Ovary (tissue), 10 donors: ENCODE measurements at places on chromosomes 3 and 15. TPM values are rescaled to one million over a fixed set of nuclear protein-coding genes. Genes with fewer than 3 reads are reported as not detected.

DNA sequence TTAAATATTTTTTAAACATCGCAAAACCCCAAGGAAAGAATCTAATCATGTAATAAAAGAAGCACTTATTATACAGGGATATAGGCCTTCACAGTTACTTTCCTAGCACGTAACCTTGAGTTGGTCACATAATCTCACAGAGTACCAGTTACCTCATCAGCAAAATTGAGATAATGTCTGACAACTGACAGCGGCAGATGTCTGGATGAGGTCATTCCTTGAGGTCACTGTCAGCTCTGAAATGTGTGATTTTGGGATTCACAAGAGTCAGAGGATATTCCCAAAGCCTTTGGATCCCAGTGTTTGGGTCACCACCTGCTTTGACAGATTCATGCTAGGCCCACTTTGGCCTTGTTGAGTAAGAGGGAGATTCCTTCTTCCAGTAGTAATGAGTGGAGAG lies 151.4 kb upstream of the SEMA6D start:
- no peak for DNase-seq

Gene DNAH12
- 0.20 TPM for total RNA-seq

DNA sequence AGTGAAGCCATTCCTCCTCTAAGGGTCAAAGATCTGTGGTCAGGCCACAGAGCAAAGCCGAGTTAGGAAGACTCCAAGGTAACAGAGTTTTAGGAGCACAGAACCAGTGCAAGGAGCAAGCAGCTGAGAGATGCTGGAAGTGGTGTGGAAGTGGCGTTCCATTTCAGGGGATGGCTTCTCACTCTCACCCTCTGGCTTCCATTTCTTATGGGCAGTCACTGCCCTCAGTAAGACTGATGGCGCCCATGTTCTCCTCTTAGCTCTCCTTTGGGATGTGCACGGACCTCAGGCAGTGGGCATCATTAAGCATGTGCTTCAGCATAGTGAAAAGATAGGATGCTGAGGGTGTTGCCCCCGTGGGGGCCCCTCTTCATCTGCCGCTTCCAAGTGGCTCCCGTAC lies 90.3 kb downstream of the ASB7 start:
- no peak for DNase-seq

GRCh38 chr15:66679657-66680108 lies 22.4 kb upstream of the SMAD6 start:
- peak; percentile 50 for DNase-seq

Gene OIP5
- 1.4 TPM for total RNA-seq

Gene CHRNA3
- total RNA-seq: not detected

GRCh38 chr15:93985176-93985575 lies 246.2 kb upstream of the MCTP2 start:
- DNase-seq: no peak

DNA sequence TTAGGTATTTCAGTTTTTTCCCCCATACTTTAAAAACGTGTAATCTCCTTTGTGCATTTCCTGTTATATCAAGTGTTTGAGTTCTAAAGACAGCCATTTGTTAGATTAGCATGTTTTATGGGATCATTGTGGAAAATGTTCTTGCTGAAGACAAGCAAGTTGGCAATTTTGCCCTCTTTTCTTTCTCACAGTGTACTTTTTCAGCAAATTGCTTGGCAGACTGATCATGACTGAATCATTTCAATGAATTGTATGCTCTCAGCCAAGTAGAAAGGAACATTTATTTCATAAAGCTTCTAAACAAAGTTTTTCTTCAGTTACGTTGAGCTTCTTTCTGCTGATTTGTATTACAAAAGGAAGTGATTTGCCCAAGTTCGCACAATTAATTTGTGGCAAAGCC lies 51.6 kb downstream of the ATG7 start:
- DNase-seq: no peak

DNA sequence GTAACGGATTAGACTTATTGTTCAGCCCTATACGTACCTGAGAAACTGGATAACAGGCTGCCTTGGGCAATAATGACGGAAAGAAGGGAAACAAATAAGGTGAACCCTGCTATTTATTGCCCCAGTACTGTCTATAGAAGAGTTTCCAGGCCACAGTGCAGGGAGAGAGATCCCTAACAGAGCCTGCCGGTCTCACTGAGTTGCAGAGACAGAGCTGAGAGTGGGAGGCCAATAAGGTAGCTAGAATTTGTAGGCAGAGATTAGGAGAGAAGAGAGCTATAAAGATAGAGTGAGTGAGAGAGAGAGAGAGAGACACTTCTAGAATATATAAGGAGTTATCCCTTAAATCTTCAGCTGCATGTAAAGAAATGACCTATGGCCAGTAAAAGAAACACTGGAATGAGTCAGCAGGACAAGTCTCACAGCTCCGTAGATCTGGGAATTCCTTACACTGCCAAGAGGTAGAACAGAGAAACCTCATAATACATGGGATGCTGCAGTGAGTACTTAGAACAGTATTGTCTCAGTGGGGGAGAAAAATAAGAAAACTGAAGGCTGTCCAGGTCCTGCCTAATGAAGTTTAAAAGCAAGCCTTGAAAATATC lies 51.8 kb downstream of the ST3GAL6 start:
- DNase-seq: no peak

GRCh38 chr3:27589795-27590194 lies 105.6 kb upstream of the SLC4A7 start:
- no peak for DNase-seq

GRCh38 chr3:65748326-65748725 lies 290.4 kb downstream of the MAGI1 start:
- no peak for DNase-seq

GRCh38 chr3:114758831-114759699 lies 388.0 kb downstream of the ZBTB20 start:
- DNase-seq: no peak

DNA sequence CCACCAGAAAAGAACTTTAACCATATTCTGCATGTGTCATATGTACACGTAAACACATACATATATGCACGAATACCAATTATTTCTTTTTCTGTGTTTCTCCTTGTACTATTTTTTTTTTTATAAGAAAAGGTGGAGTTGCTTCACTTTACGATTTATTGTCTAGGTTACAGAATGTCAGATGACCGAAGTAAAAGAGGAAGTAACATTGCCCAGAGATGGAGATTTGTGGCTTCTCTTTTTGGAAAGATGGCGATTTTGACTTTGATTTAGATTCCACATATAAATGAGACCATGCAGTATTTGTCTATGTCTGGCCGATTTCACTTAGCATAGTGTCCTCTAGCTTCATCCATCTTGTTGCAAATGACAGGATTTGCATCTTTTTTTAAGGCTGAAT lies 293.1 kb downstream of the SV2B start:
- DNase-seq: no peak
